ENCODE measurements at places on chromosomes 3 and 15.

DNA sequence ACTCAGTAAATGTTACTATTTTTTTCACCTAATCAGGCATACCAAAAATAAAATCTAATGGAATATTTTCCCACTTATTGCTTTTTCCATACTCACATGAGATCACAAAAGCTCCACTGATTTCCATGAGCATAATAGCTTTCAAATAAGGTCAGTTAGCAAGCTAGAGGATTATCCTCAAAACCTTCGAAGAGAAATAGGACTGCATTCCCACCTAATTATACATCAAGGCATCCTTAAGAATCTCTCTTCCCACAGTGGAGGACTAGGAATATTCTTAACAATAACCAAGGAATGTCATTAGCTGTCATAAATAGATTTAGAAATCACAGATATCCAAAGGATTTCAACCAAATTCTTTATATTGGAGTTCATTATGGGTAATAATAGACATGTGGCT lies 127.9 kb upstream of the STT3B start:
- no peak for DNase-seq

DNA sequence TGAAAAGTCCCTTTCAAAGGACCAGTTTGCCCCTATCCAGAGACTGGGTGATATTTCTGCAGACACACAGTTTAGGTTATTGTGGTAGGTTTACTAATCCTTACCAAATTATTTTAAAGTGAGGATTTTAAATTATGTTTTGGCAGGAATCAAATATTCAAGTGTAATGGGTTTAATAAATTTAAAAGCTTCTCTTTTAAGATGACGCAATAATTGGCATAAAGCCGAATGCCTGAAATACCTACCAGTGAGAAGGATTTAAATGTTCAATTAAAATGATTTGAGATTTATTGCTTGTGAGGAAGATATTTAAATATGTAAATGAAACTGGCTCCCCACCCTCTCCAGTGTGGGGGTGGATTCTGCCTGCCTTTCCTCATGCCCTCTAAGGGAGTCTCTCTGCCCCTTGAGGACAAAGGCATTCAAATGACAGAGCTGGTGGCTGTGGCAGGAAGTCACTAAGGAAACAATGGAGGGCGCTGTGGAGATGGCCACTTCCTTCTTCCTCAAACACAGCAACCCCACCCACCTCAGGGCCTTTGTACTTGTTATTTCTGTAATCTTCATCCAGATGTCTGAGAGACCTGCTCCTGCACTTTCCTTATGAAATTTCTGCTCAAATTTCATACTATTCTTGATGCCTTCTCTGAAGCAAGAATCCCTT lies 131.7 kb downstream of the TNIK start:
- DNase-seq = no peak

GRCh38 chr3:128173200-128173599 lies 19.9 kb downstream of the EEFSEC start:
- DNase-seq = no peak

- no peak for DNase-seq
Measured at GRCh38 chr15:90760661-90761232, 43.6 kb downstream of the BLM start.

DNA sequence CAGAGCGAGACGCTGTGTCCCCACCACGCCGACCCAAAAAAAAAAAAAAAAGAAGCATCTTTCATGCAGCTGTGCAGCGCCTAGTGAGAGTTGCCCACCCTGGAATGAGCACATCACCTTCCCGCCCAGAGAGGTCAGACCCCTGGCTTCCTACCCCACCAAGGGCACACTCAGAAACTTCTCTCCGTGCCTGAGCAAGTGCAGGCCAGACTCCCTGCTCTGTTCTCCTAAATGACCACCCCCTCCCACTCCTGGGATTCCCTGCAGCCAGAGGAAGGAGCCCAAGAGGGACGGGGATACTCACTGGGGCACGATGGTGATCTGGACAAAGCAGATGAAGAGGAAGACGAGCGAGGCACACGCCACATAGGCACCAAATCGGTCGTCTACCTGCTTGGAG lies 116.0 kb downstream of the SEC22A start:
- no peak for DNase-seq

- DNase-seq = no peak
Measured at GRCh38 chr3:39809181-39809994, at the start of gene MYRIP. Gene MYRIP, plus strand, starts transcription at chr3:39809609. Its CDS starts 91,208 bp downstream, at chr3:39900817.

- no peak for DNase-seq
Measured at GRCh38 chr3:45554006-45554666, 40.4 kb upstream of the LIMD1 start.

DNA sequence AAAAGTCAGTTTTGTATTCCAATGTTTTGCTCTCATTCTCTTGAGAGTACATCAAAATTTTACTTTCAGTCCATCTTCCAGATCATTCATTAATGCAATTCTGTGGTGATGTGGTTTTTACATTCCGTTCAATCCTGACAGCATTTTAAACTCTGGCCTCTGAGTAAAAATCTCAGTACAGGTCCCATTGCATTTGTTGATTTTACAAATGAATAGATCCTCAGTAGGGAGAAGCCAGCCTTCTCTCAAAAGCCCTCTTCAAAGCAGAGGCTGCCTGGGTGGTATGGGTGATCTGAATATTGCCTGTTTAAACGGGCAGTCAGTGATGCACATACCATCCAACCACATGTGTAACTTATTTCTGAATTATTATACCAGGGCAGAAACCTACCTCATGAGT lies 72.5 kb upstream of the TSC22D2 start:
- DNase-seq = no peak

- no peak for DNase-seq
Measured at GRCh38 chr3:108102420-108103039, 11.7 kb upstream of the CD47 start.
